Muscle of leg (tissue), 16 donors: ENCODE measurements at places on chromosomes 4 and X. TPM values are rescaled to one million over a fixed set of nuclear protein-coding genes. Genes with fewer than 3 reads are reported as not detected.

Gene IL2RG
- polyA plus RNA-seq: 1.5 TPM

Gene IRS4
- not detected for polyA plus RNA-seq

Gene FGFBP1
- polyA plus RNA-seq: not detected

Gene OTUD6A
- polyA plus RNA-seq: not detected

Gene RHOXF1
- polyA plus RNA-seq: not detected

Gene SUPT20HL1
- 0.18 TPM for polyA plus RNA-seq

Gene LRBA
- polyA plus RNA-seq: 27.7 TPM
